Heart left ventricle (tissue), 16 donors: ENCODE measurements at places on chromosomes 3 and 15. TPM values are rescaled to one million over a fixed set of nuclear protein-coding genes. Genes with fewer than 3 reads are reported as not detected.

The CCDC33 gene
- polyA plus RNA-seq: 0.08 TPM

The CELSR3 gene
- polyA plus RNA-seq: 0.23 TPM

The SOX14 gene
- not detected for polyA plus RNA-seq

The CCDC54 gene
- polyA plus RNA-seq: not detected

The DGKG gene
- 18.4 TPM for polyA plus RNA-seq

The UPK1B gene
- polyA plus RNA-seq: not detected

DNA sequence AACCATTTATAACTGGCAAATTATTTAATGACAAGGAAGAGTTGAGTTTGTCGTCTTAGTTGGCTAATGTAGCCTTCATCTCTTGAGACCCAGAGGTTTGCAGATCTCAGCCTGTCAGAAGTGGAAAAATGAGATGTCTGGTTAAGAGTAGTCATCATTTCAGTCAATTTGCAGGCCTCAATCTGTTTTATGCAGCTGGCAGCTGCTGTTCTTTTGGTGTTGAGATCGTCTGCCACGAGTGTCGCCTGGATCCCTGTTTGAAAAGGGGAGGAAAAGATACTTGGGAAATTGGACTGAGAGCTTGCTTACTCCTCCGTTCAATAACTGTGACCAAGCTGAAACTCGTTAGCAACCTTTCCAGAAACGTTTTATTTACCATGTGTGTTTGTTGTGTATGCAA is 2.3 kb downstream of the PHLDB2 start:
- peak overlapping the region; percentile 96 for H3K27ac ChIP-seq
- H3K27me3 ChIP-seq: no peaks in the 10 kb centered on the region
- H3K4me3 ChIP-seq: peak overlapping the region; percentile 86
- no peak for DNase-seq
- no peaks in the 10 kb centered on the region for H3K36me3 ChIP-seq
- peaks cover 51% of the 10 kb centered on the region for H3K4me1 ChIP-seq

DNA sequence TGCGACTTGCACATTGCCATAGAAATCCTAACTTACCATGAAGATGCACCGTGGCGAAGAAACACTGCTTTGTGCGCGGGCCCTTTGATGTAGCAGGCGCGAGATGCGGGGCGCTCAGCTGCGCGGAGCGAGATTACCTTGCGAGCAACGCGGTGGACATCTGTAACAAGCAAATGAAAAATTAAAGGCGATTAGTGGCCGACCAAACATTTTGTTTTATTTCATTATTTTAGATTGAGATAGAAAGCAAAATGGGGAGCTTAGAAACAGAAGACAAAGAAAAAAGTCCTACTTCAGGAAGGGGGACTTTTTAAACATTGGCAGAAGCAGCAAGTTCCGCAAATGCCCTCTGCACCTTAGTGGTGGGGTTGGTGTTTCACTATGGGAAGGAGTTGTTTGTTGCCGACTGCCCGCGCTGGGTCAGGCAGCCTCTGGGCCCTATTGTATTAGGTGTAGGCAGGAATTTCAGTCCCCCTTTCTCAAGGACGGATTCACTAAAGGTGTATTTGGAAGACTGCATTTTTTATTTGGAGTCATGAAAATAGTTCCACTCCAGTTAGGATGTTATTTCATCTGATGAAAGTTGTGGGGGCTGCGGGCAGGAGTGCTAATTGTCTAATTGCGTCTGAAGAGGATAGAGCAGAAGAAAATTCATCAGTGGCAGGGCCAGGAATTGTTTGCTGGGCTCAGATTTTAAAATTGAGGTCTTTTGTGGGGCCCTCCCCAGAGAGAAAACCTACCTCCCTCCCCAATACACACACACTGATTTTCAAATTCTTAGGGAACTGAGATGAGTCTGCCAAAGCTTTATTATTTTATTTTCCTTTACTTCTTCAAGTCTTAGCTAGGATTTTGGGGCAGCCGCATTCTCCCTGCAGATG is 17.4 kb downstream of the ZIC4 start:
- DNase-seq: no peak
- H3K36me3 ChIP-seq: no peaks in the 10 kb centered on the region
- peaks cover 100% of the 10 kb centered on the region for H3K27me3 ChIP-seq
- peaks cover 23% of the 10 kb centered on the region for H3K4me1 ChIP-seq

DNA sequence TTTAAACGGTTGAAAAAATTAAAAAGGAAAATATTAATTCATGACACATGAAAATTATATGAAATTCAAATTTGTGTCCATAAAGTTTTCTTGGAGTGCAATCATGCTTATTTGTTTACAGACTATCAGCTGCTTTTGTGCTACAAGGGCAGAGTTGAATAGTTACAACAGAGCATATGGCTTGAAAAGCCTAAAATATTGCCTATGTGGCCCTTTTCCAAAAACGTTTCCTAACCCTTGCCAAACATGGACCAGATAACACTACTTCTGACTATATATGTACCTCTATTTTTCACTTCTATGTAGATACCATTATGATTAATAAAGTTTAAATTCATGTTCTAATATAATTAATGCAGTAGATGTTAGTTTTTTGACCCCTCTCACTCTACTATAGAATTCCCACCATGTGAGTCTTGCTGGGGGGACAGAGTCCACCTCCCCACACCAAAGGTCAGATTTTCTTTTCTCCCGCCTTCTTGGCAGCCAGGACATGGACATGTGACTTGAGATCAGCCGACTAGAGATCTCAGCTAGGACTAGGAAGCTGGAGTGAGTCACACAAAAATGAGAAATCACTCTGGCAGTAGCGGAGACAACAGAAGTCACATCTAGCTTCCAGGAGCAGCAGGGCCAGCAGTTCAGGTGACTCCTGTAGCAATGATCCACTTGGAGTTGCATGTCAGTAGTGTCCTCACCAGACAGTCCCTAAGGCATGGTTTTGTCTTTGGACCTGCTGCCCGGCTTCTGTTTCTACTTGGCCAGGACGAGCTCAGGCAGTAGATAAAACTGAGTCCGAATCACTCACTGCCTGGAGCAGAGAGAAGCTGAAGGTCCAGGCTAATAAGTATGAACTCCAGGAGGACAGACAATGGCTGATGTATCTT is 22.4 kb downstream of the CIAO2A start:
- H3K4me3 ChIP-seq: no peak overlapping the region
- peak overlapping the region; percentile 84 for H3K27ac ChIP-seq
- no peaks in the 10 kb centered on the region for H3K36me3 ChIP-seq
- DNase-seq: peak; percentile 31

GRCh38 chr3:164730815-164731360 is 347.4 kb downstream of the SI start:
- H3K27me3 ChIP-seq: no peaks in the 10 kb centered on the region
- DNase-seq: no peak
- H3K27ac ChIP-seq: no peak overlapping the region
- H3K4me3 ChIP-seq: no peak overlapping the region
- no peaks in the 10 kb centered on the region for H3K36me3 ChIP-seq

DNA sequence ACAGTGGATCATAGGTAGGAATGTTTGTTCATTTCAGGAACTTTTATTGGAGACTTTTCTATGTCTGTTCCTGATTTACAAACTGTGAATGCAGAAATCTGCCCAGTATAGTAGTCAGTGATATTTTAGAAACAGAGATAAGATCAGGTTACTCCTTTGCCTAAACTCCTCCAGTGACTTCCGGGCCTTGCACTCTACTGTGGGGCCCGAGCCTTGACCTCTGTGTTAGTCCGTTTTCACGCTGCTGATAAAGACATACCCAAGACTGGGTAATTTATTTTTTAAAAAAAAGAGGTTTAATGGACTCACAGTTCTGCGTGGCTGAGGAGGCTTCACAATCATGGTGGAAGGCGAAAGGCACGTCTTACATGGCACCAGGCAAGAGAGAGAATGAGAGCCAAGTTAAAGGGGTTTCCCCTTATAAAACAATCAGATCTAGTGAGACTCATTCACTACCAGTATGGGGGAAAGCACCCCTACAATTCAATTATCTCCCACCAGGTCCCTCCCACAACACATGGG is 127.1 kb downstream of the DNAJB8 start:
- H3K36me3 ChIP-seq: peaks cover 4% of the 10 kb centered on the region
- H3K4me3 ChIP-seq: no peak overlapping the region
- no peak for DNase-seq
- H3K27ac ChIP-seq: no peak overlapping the region

DNA sequence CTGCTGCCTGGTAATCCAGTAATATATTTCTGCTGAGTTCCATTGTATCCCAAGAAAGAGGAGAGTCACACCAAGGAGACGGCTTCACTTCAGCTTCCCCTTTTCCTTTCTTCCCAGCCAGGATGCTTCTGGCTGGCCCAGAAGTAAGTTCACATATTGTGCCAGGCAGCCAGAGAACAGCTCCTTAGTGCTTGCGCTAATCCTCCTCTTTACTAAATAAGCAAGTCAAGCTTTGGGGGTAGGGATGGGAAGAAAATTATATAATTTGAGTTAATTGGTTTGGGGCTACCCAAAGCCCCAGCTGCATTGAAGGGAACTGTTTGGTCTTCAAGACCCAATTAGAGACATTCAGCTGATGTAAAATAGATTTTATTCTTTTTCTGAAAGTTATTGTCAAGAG is 218.8 kb upstream of the HES1 start:
- H3K27me3 ChIP-seq: no peaks in the 10 kb centered on the region
- no peak overlapping the region for H3K4me3 ChIP-seq
- no peaks in the 10 kb centered on the region for H3K36me3 ChIP-seq
- no peak for DNase-seq

DNA sequence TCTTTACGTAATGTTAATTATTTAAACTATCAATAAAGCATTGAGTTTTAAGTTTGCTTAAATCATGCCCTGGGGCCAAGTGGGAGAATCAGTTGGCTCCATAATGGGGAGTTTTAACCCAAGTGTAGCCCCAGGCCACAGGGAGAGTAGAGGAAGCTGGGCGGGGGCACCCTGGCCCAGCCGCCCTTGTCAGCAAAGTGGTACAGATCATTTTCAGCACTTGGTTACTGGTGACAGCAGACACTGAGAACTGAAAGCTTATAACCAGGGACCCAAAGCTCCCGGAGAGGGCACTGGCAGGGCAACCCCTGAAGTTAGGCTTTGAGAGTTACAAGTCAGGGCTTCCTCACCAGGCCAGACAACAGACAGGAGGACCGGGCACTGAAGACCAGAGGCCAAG is 90.6 kb downstream of the SEMA5B start:
- peaks cover 27% of the 10 kb centered on the region for H3K4me1 ChIP-seq
- H3K27ac ChIP-seq: no peak overlapping the region
- H3K27me3 ChIP-seq: no peaks in the 10 kb centered on the region
- DNase-seq: no peak
- no peak overlapping the region for H3K4me3 ChIP-seq

DNA sequence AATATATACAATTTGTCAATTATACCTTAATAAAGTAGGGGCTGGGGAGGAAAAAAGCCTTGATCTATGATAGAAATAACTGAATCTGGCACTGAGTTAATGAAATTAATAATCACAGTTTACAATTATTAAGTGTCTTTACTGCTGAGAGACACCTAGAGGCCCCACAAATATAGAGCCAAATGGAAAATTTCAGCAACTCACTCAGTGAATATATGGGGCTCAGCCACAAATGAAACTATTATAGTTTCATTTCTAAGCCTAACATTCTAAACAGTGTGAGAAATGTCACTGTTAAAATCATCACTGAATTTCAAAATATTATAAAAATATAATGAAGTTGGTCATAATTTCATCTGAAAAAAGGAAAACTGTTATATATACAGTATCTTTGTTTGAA is 40.3 kb downstream of the GNB4 start:
- H3K27me3 ChIP-seq: no peaks in the 10 kb centered on the region
- no peak overlapping the region for H3K4me3 ChIP-seq
- no peak for DNase-seq
- peaks cover 11% of the 10 kb centered on the region for H3K36me3 ChIP-seq
- H3K4me1 ChIP-seq: no peaks in the 10 kb centered on the region
- no peak overlapping the region for H3K27ac ChIP-seq

DNA sequence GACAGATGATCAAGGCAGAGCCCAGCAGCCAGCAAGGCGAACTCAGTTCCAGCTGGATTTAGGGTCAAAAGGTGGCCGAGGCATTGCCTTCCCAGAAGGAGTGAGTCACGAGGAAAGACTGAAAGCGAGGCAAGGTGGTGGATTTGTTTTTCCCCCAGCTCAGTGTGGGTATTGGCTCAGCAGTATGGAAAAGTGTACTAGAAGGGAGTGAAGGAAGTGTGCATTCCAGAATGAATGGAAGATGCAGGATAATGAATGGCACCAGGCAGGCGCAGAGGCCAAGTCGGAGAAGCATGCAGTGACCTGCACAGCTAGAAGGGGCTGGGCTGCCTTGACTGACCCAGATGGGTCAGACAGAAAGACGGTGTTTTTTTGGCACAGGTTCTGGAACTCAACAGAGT is 46.3 kb downstream of the FOXP1 start:
- DNase-seq: no peak
- no peaks in the 10 kb centered on the region for H3K36me3 ChIP-seq
- peaks cover 38% of the 10 kb centered on the region for H3K4me1 ChIP-seq
- H3K27ac ChIP-seq: no peak overlapping the region

DNA sequence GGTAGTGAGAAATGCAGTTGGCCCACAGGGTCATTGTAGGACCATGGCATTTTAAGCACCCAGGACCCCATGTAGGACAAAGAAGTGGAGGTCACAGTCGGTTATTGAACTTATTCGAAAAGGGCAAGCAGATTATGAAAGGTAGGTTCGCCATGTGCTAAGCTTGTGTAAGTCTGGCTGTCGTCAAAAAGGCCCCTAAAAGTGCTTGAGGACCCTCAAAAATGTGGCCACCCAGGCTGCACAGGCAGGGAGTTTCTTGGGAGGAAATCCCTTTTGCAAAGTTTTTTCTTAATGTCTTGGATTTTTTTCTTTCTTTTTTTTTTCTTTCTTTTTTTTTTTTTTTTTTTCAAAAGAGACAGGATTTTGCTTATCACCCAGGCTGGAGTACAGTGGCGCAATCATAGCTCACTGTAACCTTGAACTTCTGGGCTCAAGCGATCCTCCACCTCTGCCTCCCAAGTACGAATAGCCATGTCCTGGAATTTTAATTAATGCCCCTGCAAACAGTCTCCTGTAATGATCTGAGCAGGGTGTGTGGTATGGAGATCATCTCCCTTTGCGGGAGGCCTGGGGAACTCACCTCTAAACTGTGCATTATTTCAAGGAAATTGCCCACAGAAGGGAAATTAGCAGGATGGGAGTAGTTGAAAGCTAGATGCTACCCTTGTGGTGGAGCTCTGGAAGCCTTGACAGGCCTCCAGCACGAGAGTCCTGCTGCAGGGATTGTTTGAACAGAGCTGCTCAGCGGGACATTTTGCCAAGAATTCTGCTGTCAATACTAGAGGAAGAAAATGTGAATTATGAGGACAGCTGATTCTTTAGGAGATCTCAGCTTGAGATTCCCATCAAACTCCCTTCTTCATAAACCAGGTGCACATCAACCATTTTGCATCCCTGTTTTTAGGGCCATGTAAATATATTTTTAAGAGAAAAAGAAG is 28.4 kb downstream of the THSD4 start:
- peaks cover 62% of the 10 kb centered on the region for H3K4me1 ChIP-seq
- no peak for DNase-seq
- H3K27ac ChIP-seq: peak overlapping the region; percentile 85
- H3K36me3 ChIP-seq: no peaks in the 10 kb centered on the region
- H3K4me3 ChIP-seq: no peak overlapping the region
- H3K27me3 ChIP-seq: no peaks in the 10 kb centered on the region

DNA sequence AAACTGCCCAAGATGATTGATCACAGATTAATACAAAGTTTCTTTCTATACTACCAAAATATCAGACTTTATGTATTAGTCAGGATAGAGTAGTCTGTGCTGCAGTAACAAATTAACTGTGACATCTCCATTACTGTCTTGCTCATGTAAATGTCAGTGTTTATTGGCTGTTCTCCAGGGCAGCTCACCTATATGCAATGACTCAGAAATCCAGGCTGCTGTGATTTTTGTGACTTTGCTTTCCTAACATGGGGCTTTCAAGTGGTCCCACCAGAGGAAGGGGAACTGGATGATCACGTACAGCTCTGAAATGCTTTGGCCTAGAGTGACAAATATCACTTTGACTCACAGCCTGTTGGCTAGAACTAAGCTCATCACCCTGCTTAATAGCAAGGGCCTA is 12.9 kb downstream of the PLS1 start:
- H3K27me3 ChIP-seq: no peaks in the 10 kb centered on the region
- H3K36me3 ChIP-seq: no peaks in the 10 kb centered on the region
- no peaks in the 10 kb centered on the region for H3K4me1 ChIP-seq
- no peak for DNase-seq
- no peak overlapping the region for H3K27ac ChIP-seq
